Spinal cord (tissue), 10 donors: ENCODE measurements at places on chromosomes 5 and 9. TPM values are rescaled to one million over a fixed set of nuclear protein-coding genes. Genes with fewer than 3 reads are reported as not detected.
A peak's percentile ranks its signal among the peaks of the same experiment; 100 is the strongest.

GRCh38 chr9:98654247-98654646 lies 54.5 kb downstream of the GABBR2 start:
- no peak for DNase-seq

DNA sequence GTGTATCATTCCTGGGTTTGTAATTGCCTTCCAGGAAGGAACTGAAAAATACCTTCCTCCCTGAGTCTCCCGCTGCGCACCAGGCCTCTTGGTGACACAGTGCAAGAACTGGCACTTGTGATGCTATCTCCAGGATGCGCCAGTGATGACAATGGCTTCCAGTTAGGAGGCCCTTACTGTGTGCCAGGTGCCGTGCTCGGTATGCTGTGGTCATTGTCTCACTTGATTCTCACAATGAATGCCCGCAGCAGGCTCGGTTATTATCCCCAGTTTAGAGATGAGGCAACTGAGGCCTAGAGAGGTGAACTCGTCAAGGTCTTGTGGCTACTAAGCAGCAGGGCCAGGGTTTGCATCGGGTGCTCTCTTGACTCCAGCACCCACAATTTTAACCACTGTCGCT lies 31.5 kb upstream of the SLC2A8 start:
- no peak for DNase-seq

DNA sequence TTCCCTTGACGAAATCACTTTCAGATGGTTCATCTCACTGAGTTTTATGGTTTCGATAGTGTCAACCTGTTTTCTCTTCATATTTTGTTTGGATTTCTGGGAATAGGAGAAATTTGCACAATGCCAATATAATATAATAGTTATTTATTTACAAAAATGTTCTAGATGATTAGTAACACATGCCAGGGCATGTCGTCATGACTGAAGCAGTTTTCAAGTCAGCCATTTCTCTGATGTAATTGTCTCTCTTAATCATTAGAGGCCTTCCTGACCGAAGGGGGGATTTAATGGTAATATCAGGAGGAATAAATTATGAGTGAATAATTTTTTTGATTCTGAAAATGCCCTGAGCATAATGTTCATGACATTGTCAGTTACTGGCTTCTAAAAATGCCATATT lies 246.5 kb upstream of the ATP10B start:
- no peak for DNase-seq

DNA sequence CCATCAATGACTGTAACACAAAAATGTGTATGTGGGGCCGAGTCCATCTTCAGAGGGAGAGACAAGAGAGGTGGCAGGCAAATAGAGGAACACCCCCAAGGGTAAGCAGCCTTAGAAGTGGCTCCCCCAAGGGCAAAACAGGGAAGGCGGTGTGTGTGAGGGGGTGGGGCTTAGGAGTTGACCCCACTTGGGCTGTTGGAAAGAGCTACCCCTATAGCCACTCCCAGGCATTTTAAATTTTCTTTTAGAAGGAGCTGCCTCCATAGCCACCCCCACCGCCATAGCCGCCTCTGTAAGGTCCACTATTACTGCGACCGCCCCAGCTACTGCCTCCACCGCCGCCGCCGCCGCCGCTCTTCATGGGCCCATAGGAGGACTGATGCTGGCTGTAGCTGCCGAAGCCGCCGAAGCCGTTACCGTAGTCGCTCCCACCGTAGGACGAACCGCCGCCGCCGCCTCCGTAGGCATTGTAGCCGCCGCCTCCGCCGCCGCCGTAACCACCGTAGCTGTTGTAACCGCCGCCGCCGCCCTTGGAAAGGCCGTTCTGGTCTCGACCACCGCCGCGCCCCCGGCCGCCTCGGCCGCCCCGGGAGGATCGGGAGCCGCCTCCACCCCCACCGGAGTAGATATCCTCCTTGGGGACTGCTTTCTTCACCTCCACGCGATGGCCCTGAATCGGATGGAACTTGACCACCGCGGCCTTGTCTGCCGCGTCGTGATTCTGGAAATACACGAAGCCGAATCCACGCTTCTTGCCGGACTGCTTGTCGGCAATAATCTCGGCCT lies 1.1 kb downstream of the HNRNPA0 start:
- no peak for DNase-seq

GRCh38 chr5:145703856-145704255 lies 131.3 kb downstream of the PRELID2 start:
- peak; percentile 13 for DNase-seq

Gene INIP
- 25.9 TPM for polyA plus RNA-seq

GRCh38 chr9:4339836-4340560 lies 40.1 kb upstream of the GLIS3 start:
- no peak for DNase-seq

GRCh38 chr9:96605328-96605727 lies 14.3 kb downstream of the CDC14B start:
- no peak for DNase-seq

Gene C9orf50
- 0.59 TPM for polyA plus RNA-seq

- no peak for DNase-seq
These were observed 27.3 kb downstream of the ELL2 start for GRCh38 chr5:95934207-95934804.

DNA sequence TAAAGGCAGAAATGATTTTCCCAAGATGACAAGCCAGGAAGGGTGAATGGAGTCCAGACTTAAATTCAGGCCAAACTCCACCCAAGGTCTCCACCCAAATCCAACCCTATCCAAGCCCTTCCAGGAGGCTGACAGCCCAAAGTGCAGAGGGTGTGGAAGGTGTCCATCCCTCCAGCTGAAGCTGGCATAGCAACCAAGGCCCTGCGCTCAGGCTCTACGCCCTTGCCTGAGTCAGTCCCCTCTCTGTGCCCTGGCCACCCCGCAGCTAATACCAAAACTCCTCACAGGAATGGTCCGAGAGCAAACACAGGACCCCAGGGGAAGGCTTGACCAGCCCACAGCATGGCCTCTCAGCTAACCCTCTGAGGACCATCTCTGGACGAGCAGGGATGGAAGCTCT lies 2.1 kb downstream of the SEPTIN8 start:
- DNase-seq: no peak

Gene ZER1
- polyA plus RNA-seq: 51.5 TPM

Gene SMIM33
- not detected for polyA plus RNA-seq

DNA sequence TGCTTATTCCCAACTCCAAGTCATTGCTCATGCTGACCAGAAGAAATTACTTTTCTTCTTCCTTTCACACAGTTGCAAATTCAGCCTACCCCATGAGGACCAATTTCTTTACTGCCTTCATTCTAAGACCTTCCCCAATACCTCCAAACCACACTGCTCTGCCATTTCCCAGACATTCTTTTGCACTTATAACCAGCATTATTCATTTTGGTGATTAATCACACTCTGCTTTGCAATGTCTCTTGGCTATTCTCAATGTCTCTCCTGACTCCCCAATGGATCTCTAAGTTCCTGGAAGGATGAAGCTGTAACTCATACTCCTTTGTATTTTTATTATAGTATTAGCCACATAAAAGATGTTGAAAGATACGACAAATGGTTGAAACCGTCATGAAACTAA lies 105.7 kb upstream of the RANBP3L start:
- DNase-seq: no peak

Gene ALDH7A1
- 106 TPM for polyA plus RNA-seq

Gene GABRA1
- polyA plus RNA-seq: 8.7 TPM

Gene CACFD1
- polyA plus RNA-seq: 50.3 TPM

- no peak for DNase-seq
These were observed 111.1 kb upstream of the RASA1 start for GRCh38 chr5:87156631-87157030.

Gene FIBCD1
- 8.1 TPM for polyA plus RNA-seq

GRCh38 chr5:157481265-157481664 lies 21.3 kb downstream of the NIPAL4 start:
- no peak for DNase-seq

Gene SLC27A6
- 2.0 TPM for polyA plus RNA-seq

- DNase-seq: no peak
These were observed 488.6 kb upstream of the SGCD start for GRCh38 chr5:155838394-155838793.
